GM04504 (cell line): ENCODE measurements at places on chromosomes 2 and 18.

GRCh38 chr2:232129483-232129882 is 168.0 kb downstream of the DIS3L2 start:
- DNase-seq = no peak

GRCh38 chr2:85213901-85214512 is 80.8 kb downstream of the TCF7L1 start:
- no peak for DNase-seq

GRCh38 chr18:69916412-69916811 is 31.3 kb downstream of the CD226 start:
- DNase-seq = no peak

- no peak for DNase-seq
Observed at GRCh38 chr2:23861952-23862351, 65.0 kb downstream of the ATAD2B start.

DNA sequence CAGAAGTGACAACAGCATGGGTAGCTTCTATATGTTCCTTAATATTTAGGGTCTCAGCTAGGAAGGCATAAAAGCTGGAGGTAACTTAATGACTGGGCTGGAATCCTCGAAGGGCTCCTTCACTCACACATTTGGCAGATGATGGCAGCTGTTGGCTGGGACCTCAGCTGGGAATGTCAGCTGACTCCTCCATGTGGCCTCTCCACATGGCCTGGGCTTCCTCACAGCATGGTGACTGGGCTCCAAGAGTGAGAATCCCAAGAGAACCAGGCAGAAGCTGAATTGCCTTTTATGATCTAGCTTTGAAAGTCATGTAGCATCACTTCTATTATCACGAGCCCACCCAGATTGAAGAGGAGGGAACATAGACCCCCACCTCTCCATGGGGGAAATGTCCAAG is 54.9 kb downstream of the TET3 start:
- DNase-seq = no peak

- peak; percentile 95 for DNase-seq
Observed at GRCh38 chr2:144357623-144358373, 162.1 kb downstream of the ZEB2 start.

- DNase-seq = no peak
Observed at GRCh38 chr2:121911036-121911435, 155.6 kb downstream of the TSN start.

- DNase-seq = peak; percentile 10
Observed at GRCh38 chr2:161905389-161906046, 168.5 kb downstream of the DPP4 start.

DNA sequence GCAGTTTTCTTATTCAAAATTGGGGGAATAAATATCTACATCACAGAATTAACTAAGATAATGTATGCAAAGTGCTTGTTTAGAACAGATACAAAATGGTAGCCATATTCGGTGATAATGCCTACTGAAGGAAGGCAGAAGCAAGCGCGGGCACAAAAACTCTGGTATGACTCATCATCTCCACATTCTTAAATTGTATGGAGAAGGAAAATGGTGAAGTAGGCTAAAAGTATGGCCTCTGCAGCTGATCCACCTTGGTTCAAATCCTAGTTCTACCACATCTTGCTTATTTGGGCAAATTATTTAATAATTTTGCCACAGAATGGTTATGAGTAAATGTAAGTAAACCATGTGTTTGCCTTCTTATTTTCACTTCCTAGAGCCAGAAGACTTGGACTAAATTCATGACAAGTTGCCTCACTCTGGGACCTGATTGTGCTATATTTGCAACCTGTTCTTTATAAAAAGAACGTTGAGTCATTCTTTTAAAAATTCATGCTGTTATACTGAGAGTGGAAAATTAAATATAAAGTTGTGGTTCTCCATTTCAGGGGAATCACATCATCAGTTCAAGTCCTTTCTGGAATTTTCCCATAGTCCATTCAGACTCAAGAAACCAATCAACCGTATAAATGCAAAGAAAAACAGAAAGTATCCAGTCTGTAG is 9.0 kb upstream of the CDK15 start:
- peak; percentile 76 for DNase-seq

GRCh38 chr2:66574701-66575624 is 140.0 kb downstream of the MEIS1 start:
- peak; percentile 58 for DNase-seq

- no peak for DNase-seq
Observed at GRCh38 chr2:191280834-191281756, 35.9 kb downstream of the MYO1B start.

- DNase-seq = no peak
Observed at GRCh38 chr18:49972535-49972934, 159.2 kb upstream of the ACAA2 start.

- no peak for DNase-seq
Observed at GRCh38 chr2:128366713-128367511, 48.2 kb upstream of the HS6ST1 start.

DNA sequence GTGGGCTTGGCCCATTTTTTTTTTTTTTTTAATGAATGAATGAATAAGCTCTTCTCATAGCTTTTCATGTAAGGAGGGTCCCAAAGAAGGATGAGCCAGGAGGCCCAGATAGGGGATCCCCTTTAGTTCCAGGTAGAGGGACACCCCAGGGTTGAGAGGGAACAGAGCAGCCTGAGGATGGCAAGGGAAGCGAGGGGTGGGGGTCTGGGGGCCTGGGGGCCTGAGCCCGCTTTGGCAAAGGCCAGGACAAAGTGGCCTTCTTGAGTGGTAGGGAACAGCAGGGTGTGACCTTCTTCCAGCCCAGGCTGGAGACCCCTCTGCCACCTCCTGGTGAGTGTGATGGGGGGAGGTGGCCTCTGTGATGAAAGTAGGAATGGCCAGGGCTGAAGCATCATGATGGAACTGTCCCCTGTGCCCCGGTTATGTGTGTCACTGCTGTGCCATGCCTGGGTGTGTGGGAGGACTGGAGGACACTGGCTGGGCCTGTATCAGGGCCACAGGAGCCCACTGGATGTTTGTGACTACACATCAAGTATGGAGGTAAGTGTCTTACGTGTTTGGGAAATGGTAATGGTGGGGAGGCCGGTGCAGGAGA is 263.5 kb upstream of the HDAC4 start:
- no peak for DNase-seq

- DNase-seq = no peak
Observed at GRCh38 chr2:8451273-8451672, 230.6 kb upstream of the ID2 start.

DNA sequence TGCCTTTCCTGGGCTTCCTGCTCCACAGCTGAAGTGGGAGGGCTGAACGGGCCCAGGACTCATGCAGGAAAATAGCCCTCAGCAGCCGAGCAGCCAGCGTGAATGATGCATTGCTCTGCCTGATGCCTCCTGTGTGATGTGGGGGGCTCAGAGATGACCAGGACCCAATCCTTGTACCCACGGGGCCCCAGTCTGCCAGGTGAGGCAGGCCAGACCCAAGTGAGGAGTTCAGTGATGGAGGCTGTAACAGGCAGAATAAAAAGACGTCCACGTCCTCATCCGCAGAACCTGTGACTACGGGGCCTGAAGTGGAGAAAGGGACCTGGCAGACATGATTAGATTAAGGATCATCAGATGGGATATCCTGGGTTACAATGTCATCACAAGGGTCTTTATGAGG is 194.9 kb upstream of the HDAC4 start:
- DNase-seq = no peak

GRCh38 chr2:151243468-151243867 is 18.2 kb downstream of the RBM43 start:
- no peak for DNase-seq

DNA sequence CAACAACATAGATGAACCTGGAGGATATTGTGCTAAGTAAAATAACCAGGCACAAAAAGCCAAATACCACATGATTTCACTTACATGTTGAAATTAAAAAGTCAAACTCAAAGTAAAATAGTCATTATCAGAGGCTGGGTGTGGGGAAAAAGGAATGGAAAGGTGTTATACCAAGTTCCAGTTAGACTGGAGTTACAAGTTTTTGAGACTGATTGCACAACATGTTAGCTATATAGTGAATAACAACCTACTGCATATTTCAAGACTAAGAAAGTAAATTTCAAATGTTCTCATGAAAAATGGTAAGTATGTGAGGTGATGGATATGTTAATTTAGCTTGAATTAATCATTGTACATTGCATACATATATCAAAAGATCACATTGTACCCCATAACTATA is 116.8 kb upstream of the HNMT start:
- DNase-seq = no peak

- DNase-seq = no peak
Observed at GRCh38 chr2:27741673-27742072, 29.8 kb upstream of the MRPL33 start.

- DNase-seq = no peak
Observed at GRCh38 chr2:25207078-25207545, 38.7 kb upstream of the POMC start.

- DNase-seq = peak; percentile 84
Observed at GRCh38 chr18:63444580-63444979, 22.3 kb upstream of the VPS4B start.

DNA sequence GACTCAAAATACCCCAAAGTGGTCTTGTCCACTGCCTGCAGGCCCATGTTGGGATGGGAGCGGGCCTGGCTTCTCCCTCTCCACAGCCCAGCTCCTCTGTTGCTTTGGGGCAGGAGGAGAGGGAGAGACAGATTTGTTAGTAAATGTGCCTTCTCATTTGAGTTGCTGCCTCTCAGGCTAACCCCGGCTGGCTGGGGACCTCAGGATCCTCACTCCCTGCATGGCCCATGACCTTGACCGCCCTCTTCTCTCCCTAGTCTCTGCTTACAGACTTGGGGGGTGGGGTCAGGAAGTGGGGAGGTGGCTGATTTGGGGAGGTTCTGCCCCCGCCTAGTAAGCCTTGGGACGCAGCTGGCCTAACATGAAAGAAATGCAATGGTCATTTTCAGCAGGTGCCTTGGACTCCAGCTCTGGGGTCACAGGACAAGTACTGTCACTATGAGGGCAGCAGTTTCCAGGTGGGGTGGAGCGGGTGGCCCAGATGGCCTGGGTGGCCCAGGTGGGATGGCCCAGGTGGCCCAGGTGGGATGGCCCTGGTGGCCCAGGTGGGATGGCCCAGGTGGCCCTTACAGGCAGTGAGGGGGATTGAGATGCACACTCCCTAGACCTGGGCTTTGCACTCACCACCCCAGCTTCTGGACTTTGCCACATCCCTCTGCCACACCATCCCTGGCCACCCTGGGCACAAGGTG is 24.1 kb downstream of the HJURP start:
- no peak for DNase-seq

GRCh38 chr2:75606761-75607399 is 39.7 kb upstream of the MRPL19 start:
- DNase-seq = peak; percentile 77

- DNase-seq = no peak
Observed at GRCh38 chr2:218894151-218894879, 13.7 kb downstream of the WNT10A start.

- peak; percentile 14 for DNase-seq
Observed at GRCh38 chr18:24270937-24271380, 126.7 kb downstream of the OSBPL1A start.

DNA sequence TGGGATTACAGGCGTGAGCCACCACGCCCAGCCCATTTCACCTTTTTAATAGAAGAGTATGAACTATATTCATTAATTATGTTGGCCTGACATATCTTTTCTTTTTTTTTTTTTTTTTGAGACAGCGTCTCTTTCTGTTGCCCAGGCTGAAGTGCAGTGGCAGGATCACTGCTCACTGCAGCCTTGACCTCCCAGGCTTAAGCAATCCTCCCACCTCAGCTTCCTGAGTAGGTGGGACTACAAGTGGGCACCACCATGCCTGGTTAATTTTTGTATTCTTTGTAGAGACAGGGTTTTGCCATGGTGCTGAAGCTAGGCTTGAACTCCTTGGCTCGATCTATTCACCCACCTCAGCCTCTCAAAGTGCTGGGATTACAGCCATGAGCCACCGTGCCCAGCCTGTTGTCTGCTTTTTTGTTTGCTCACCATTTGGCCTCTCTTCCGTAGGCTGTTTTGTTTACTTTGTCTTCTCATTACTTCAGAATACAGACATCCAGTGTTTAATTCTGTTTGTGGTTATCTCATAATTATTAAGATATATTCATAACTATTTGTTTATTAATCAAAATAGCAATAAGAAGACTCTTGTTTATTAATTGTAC is 16.3 kb upstream of the CDH2 start:
- no peak for DNase-seq

GRCh38 chr2:218263817-218264641 is 3.2 kb downstream of the GPBAR1 start:
- no peak for DNase-seq
